ENCODE measurements at places on chromosomes 12 and 14.
A peak's percentile ranks its signal among the peaks of the same experiment; 100 is the strongest.

GRCh38 chr12:100263131-100263530 is 3.7 kb downstream of the DEPDC4 start:
- no peak for DNase-seq

DNA sequence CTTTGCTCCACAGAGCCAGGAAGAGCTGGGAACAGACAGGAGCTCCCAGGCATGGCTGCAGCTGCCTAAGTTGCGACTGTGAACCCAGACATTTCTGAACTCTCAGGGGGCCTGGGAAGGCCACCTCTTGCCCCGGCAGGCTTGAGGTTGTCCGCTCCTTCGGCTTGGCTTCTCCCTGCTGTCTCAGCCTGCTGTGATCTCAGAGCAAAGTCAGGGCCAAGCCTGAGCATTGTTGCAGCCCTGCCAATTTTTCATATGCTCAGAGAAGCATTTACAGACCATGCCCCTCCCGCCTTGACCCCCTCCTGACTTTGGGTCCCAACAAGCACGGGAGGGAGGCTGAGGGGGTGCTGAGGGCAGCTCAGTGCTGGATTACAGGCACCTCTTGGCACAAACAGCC is 1439.1 kb upstream of the FLRT2 start:
- DNase-seq, result no peak

GRCh38 chr14:72598306-72598705 is 295.6 kb downstream of the DPF3 start:
- no peak for DNase-seq

DNA sequence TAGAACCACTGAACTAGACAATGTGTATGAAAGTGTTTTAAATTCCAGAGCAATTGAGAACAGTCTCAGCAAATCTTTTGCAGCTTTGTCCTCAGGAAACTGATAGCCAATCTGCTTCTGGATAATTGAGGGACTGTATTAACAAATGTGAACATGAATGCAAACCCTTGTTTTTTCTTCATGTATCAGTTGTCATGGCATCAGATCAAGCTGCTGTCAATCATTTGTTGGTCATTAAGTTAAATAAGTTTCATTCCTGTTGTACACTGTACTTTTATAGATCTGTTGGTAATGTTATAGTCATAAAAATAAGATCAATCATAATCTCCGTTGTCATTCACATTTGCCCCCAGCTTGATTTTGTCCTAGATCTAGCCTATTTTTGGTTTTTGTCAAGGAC is 65.5 kb upstream of the RFX4 start:
- DNase-seq, result no peak

DNA sequence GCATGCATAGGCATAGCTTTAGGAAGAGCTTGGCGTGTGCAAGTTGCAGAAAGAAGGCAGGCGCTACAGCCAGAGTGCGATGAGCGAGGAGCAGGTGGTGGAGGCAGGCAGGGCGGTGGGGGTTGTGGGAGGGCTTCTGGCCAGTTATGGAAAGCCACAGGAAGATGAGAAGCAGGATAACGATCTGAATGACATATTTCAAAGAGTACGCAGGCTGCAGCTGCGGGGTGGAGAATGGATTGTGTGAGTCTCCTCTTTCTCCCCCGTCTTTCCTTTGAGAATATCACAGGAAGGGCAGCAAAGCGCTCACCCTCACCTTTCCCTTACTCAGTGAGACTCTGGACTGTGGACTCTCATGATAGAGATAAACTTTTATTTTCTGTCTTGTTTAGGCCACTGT is 48.7 kb upstream of the PLXNC1 start:
- DNase-seq, result no peak

- DNase-seq, result no peak
Observed at GRCh38 chr12:125492354-125493270, 427.4 kb downstream of the AACS start.

- no peak for DNase-seq
Observed at GRCh38 chr14:21347201-21347600, 36.6 kb downstream of the SUPT16H start.

GRCh38 chr12:109728921-109729320 is 15.3 kb downstream of the FAM222A start:
- no peak for DNase-seq

DNA sequence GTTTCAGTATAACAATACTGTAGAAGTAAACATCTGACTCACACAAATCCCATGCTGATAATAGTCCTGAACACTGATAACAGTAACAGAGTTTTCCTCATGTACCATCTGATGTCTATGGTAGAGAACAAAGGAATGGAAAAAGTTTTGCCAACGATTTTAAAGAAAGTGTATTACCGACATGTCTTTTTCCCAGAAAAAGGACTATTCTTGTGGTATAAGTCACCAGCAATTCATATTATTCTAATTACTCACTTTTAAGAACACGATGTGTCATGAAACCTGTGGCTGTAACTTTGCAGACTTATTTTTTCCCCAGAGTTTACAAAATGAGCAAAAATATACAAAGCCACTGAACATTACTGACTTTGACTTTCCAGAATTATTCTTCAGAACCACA is 40.1 kb upstream of the DCN start:
- no peak for DNase-seq

DNA sequence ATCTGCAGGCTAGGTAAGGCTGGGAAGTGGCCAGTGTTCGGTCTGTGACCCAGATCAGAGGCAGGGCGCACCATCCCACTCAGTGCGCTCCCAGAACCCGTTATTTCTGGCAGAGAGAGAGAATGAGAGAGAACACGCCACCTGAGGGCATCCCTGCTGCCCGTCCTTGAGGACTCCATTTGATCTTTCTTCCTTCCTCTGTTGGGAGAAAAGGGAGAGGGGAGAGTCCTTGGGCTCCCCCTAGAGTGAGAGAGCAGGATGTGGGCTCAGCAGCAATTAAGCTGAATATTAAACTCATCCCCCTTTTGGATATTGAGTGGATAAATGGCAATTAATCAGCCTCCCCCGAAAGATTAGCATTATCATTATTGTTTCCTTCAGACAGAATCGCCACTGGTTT is 70.6 kb downstream of the IFT43 start:
- no peak for DNase-seq

DNA sequence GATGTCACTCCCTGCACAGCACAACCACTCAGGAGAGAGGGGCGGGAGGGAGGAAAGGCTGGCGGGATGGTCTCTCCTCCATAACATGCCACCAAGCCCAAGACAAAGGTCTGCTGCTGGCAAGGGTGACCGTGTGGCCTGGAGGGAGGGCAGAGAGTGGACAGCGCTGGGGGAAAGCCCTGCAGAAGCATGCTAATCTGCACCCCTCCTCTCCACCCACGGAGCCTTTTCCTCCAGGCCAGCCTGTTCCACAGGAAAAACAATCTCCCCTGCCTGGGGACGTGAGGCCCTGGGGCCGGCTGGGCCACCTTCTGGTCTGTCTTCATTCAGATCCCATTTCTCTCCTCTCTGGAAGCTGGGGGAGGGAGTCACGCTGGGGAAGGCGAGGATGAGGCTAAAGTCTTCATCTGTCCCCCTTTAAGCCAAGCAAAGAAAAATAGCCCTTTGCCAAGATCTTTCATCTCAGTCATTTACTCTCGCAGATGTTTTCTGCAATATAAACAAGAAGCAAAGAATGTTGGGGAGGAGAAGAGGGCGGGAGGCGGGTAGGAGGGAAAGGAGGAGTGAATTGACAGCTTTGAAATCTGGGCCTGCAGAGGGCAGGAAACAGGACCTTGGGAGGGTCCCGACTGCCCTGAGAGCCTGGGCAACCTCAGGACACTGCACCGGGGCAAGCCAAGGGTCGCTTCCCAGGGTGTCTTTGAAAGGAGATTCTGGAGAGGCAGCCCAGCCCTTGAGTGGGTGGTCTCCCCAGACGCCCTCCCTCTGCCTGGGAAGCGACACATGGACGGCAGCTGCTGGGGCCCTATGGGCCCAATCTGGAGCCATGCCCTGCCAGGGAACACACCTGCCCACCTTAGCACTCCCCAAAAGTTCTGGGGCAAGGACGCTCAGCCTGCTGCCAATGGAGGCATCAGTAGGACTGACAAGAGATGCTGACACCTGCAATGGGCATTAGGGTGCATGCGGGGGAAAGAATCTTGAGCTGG is 133.6 kb downstream of the ZFP36L1 start:
- no peak for DNase-seq

DNA sequence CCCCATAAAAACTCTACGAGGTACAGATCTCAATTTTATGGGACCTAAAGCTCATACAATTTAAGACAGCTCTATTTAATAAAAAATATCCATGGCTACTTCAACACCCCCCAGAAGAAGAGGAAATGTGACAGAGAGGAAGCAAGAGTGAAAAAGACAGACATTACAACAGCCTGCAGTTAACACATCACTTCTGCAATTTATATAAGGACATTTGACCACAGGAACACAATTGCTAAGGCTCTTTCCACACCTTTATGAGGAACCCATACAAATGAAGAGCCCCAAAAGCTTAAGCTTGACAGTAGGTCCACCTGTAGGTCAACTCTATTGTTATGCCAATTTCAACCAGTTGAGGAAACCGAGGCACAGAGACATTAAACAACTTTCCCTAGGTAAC is 5.6 kb downstream of the OR10P1 start:
- DNase-seq, result peak; percentile 8

GRCh38 chr14:92135269-92135668 is 13.5 kb downstream of the CPSF2 start:
- DNase-seq, result peak; percentile 22

DNA sequence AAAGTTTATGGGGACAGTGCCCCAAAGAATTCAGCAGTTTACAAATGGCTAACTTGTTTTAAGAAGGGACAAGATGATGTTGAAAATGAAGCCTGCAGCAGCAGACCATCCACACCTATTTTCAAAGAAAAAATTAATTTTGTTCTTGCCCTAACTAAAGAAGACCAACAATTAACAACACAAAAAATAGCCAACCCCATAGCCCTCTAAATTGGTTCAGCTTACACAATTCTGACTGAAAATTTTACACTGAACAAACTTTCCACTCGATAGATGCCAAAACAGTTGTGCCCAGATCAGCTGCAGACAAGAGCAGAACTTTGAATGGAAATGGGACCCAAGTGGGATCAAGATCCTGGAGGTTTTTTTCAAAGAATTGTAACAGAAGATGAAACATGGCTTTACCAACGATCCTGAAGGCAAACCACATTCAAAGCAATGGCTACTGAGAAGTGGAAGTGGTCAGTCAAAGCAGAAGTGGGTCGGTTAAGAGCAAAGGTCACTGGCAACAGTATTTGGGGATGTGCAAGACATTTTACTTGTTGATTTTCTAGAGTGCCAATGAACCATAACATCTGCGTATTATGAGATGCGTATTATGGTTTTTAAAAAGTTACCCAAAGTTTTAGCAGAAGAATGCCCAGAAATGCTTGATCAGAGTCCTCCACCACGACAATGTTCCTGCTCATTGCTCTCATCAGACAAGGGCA is 30.0 kb downstream of the SLC39A9 start:
- DNase-seq, result no peak
